ENCODE measurements at places on chromosomes 5 and 9.

GRCh38 chr9:78470741-78471140 is 173.8 kb downstream of the PSAT1 start:
- DNase-seq = no peak

GRCh38 chr5:146662229-146662628 is 146.2 kb upstream of the GPR151 start:
- DNase-seq = no peak

- no peak for DNase-seq
These were observed 2.7 kb downstream of the HSPB3 start for GRCh38 chr5:54458221-54458620.

GRCh38 chr5:80248378-80248777 is 7.5 kb downstream of the SERINC5 start:
- no peak for DNase-seq

GRCh38 chr5:94362857-94363256 is 255.5 kb downstream of the KIAA0825 start:
- DNase-seq = no peak

DNA sequence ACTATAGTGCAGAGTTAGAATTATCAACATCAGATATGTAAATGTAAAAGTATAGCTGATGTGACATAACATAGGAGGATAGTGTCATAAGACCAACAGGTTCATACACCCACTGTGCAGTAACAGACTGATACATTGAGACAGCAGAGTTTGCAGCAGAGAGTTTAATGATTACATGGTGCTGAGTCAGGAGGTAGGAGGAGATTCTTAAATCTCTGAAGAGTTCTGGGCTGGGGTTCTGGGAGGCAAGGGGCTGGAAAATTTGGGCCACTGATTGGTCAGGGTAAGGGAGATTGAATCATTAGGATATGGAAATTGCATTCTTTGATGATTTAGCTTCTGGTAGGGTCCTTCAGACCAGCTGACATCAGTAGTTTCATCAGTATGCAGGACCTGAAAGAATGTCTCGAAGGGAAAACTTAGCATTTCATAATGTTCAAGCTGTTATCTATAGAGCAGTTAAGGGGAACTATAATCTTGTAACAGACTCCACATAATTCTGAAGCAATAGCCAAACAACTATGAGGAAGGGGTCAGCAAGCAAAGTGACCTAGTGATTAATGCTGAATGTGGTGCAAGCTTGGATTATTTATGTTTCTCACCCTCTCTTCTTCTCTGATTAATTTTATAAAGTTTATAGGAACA is 35.6 kb downstream of the CCL28 start:
- DNase-seq = no peak

DNA sequence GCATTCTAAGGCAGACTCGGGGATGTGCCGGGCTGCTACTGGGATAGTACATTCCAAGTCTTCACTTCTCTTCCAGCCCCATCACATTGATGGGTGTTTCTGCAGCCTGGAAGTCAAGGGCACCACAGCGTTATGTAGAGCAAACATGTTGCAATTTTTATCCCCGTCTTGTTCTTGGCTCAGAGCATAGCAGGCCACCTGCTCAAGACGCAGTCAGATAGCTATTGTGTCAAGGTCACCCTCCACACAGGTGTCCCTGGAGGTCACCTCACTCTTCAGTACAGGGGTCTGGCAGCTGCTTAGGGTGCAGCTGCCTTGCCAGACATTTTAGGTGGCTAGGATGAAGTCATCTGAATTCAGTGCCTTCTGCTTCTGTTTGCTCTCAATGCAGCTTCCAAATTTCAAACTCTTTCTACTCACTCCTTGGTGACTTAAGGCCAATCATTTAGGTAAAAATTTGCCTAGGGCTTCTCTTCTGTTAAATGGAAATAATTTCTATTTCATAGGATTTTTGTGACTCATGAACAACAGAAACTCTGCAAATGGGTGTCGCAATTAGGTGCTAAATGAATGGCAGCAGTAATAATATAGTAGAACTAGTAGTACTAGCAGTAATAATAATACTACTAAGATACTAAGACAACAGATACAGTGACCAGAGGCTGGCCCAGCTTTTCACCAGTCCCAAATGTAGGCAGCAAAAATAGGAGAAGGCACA is 24.3 kb downstream of the KCNV2 start:
- DNase-seq = no peak

DNA sequence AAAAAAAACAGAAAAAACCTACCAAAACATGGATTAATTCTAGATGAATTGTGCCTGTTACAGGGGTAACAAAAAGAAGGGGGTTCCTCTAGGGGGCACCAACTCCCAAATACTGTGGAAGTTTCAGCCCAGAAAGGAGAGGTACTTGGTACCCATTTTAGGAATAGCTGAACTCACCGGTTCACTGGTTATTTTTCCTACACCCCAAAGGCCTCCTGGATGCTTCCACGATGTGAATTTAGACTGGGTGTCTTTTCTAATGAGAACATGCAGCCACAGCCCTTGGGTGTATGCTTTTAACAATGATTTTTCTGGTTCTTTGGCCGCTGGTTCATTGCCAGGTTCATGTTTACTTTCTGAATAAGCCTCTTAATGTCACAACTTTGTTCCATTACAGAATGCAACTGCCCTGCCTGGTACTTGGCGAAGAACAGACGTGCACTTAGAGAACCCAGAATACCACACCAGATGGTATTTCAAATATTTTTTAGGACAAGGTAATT is 46.7 kb downstream of the GARNL3 start:
- DNase-seq = peak; percentile 39

- DNase-seq = no peak
These were observed 1645.2 kb upstream of the CDH6 start for GRCh38 chr5:29548262-29548661.

- DNase-seq = no peak
These were observed 184.9 kb downstream of the TRIM36 start for GRCh38 chr5:114984796-114985195.

DNA sequence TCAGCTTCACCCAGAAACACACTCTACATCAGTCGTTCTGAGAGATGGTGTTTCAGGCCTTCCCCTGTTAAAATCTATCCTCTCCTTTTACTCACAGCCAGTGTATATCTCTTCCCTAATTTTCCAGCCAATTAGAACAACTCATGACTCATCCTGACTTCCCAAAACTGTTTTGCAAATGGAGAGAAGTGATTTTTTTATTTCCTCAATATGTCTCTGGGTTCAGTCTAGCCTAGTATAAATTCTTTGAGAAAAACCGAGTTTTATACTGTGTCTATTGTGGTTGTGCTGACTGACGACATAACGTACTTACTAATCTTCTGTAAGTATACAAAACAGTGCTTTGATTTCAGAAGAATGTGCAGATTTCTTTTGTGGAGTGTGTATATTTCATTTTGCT is 28.4 kb upstream of the CAST start:
- DNase-seq = no peak

- DNase-seq = no peak
These were observed 187.1 kb downstream of the PCSK5 start for GRCh38 chr9:76077537-76077936.

Measured in NCI-H1092 treated with DMSO at 0.1 percent for 48 hours (cell line).